ENCODE measurements at places on chromosomes 13 and 19. TPM values are rescaled to one million over a fixed set of nuclear protein-coding genes. Genes with fewer than 3 reads are reported as not detected.

DNA sequence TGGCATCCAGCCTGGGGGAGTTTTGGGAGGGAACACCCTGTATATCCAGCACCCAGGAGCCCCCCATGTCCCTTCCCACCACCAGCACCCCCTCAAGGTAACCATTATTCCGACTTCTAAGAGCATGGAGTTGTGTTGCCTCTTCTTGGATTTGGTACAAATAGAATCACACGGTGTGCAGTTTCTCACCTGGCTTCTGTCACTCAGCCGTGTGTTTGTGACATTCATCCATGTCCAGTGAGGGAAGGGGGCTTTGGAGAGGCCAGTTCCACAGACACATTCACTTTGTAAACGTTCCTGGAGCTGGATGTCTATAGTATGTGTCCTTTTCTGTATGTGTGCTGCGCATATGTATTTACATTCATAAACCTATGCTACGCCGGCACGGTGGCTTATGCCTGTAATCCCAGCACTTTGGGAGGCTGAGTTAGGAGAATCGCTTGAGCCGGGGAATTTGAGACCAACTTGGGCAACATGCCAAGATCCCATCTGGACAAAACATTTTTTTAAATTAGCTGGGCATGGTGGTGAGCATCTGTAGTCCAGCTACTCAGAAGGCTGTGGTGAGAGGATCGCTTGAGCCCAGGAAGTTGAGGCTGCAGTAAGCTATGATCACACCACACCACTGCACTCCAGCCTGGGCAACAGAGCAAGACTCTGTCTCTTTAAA is 36.6 kb downstream of the MYH14 start:
- peaks cover 34% of the 10 kb centered on the region for H3K27me3 ChIP-seq
- no peak overlapping the region for H3K27ac ChIP-seq
- no peaks in the 10 kb centered on the region for H3K36me3 ChIP-seq
- H3K4me3 ChIP-seq = no peak overlapping the region
- no peak for DNase-seq

Gene SRRM5
- 0.18 TPM for total RNA-seq

Gene C19orf85
- total RNA-seq = not detected

DNA sequence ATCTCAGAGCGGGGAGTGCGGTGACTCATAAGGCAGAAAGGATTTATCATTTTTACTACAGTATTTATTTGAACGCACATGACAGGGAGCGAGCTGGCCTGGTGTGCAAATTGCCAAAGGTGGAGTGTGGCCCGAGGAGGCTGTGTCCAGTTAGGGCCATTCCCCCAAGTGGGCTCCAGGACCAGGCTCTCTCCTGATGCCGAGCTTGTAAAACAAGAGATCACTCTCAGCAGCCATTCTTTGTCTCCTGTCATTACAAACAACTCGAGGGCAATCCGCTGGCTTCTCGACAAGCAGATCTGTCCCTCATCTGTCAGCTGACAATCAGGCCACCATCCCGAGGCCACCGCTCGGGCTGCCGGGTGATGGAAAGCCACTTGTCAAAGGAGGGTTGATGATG is 418.9 kb downstream of the ZNF536 start:
- no peak overlapping the region for H3K27ac ChIP-seq
- no peaks in the 10 kb centered on the region for H3K4me1 ChIP-seq
- H3K4me3 ChIP-seq = no peak overlapping the region
- H3K36me3 ChIP-seq = no peaks in the 10 kb centered on the region
- H3K27me3 ChIP-seq = no peaks in the 10 kb centered on the region

Gene C13orf42
- not detected for total RNA-seq

Gene FFAR2
- total RNA-seq = not detected

Gene TEX26
- not detected for total RNA-seq

Gene LENG9
- total RNA-seq = 0.58 TPM

Gene ZNF880
- total RNA-seq = 0.47 TPM

Gene ZIC5
- total RNA-seq = 2.0 TPM

- no peak overlapping the region for H3K4me3 ChIP-seq
- H3K27ac ChIP-seq = no peak overlapping the region
- no peak for DNase-seq
- H3K36me3 ChIP-seq = no peaks in the 10 kb centered on the region
Measured at GRCh38 chr13:35378939-35379338, 97.5 kb downstream of the MAB21L1 start.

DNA sequence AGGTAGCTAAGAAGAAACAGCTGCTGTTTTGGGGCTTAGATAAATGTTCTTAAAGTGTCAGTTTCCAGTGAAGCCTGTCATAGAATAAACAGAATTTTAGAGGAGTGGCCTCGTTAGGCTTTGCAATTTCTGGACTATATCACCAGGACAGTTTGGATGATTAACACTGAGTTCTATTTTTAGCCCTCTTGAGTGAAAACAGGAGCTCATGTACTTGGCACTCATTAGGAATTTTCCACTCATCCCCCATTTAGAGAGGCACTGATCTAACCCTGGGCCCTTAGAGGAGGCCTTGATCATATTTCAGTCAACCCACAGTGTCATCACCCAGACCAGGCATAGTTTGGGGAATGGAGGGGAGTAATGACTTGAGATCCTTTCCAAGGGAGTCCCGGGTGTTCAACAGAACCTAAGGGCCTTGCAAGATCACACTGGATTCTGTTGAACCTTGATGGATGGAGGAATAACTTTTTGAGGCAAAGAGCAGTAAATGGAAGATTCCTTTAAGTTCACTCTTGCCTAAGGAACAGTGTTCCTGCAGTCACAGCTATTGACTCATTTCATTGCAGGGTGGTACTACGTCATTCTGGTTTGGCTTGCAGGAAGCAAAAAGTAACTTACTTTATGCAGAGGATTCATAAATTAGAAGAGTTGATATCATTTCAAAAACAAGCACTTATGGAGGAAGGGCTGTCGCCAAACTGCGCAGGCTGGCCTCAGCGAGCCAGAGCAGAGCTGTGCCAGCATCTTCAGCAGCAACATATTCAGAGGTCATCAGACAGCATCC is 160.2 kb downstream of the SLC7A1 start:
- H3K27ac ChIP-seq = no peak overlapping the region
- no peaks in the 10 kb centered on the region for H3K4me1 ChIP-seq
- no peaks in the 10 kb centered on the region for H3K36me3 ChIP-seq
- no peaks in the 10 kb centered on the region for H3K27me3 ChIP-seq
- DNase-seq = no peak
- H3K4me3 ChIP-seq = no peak overlapping the region

DNA sequence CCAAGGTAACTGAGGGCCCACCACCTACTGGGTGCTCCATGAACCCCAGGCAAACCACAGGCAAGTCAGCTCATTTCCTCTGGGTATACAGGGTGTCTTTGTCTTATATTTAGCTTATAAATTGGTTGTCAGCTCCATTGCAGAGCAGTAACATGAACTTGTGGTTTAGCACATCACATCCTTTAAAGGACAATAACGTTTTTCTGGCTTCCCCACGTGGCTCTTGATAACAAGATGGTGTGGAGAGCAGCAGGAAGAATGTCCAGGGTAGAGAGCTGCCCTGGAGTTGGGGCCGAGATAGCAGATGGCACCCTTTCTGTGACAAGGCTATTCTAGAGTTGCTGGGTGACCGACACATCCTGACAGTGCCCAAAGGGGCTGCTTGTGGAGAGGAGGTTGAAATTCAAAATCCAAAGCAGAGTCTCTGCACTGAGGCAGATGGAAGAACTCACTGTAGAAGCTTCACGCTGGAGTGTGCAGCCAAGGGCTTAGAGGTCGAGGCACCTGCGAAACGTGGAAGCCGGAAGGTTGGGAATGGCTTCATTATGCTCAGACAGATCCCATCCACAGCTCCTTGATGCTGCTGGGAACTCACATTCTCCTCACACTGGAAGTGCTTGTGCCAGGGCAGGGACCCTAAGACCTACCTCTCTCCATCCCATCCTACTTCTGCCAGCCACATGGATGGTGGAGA is 133.0 kb upstream of the FRY start:
- H3K27me3 ChIP-seq = no peaks in the 10 kb centered on the region
- no peak for DNase-seq
- H3K4me1 ChIP-seq = no peaks in the 10 kb centered on the region
- no peaks in the 10 kb centered on the region for H3K36me3 ChIP-seq
- no peak overlapping the region for H3K4me3 ChIP-seq
- H3K27ac ChIP-seq = no peak overlapping the region

DNA sequence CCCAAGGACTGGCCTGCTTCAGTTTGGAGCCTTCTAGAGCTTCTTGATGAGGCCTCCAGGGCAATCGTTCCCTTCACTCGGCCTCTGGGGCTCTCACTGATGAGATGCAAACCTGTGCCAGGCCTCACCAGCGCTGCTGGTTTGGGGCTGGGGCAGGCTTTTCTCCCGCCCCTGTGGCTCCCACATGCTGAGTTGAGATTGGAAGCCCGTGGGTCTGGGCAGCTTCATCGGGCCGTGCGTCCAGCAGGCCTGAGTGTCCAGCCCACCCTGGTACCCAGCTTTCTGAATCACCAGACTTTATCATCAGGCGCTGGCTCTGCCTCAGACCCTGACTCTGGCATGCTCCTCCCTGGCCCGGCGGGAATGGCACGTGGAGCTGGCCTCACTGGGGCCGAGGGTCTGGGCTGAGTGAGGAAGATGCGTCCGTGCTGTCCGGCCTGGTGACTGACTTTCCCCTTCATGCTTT is 4.3 kb downstream of the CALM3 start:
- DNase-seq = peak; percentile 4
- H3K4me3 ChIP-seq = no peak overlapping the region
- H3K27me3 ChIP-seq = no peaks in the 10 kb centered on the region
- no peak overlapping the region for H3K27ac ChIP-seq
- peaks cover 15% of the 10 kb centered on the region for H3K4me1 ChIP-seq

Gene FAM216B
- not detected for total RNA-seq

Gene BEST2
- not detected for total RNA-seq

DNA sequence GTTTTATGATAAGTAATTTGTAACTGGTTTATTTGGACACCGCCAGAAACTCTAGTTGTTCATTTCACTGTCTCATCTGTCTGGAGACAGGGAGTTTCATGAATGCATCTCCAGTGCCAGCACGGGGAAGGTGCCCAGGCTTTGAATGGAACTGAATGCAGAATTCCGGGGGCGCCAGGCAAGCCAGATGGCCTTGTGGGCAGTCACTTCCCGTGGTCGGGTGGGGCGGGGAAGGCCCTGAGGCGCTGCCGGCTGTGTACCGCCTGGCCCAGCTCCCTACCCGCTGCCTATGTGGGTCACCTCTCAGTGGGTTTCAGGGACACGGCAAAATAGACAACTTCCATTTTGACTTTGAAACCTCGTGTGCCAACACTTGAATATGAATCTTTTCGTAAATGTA is 28.8 kb upstream of the MCF2L start:
- H3K4me3 ChIP-seq = no peak overlapping the region
- H3K36me3 ChIP-seq = no peaks in the 10 kb centered on the region

Gene TFDP1
- total RNA-seq = 120 TPM

- H3K4me1 ChIP-seq = peaks cover 44% of the 10 kb centered on the region
- H3K36me3 ChIP-seq = peaks cover 29% of the 10 kb centered on the region
- no peaks in the 10 kb centered on the region for H3K27me3 ChIP-seq
- H3K4me3 ChIP-seq = no peak overlapping the region
Measured at GRCh38 chr13:98476538-98476966, 100.4 kb downstream of the STK24 start.

- H3K4me1 ChIP-seq = no peaks in the 10 kb centered on the region
- H3K4me3 ChIP-seq = no peak overlapping the region
- no peaks in the 10 kb centered on the region for H3K27me3 ChIP-seq
- no peak overlapping the region for H3K27ac ChIP-seq
- DNase-seq = no peak
Measured at GRCh38 chr19:23716792-23717191, 29.8 kb upstream of the ZNF675 start.
